ENCODE measurements at places on chromosomes 6 and 20.

DNA sequence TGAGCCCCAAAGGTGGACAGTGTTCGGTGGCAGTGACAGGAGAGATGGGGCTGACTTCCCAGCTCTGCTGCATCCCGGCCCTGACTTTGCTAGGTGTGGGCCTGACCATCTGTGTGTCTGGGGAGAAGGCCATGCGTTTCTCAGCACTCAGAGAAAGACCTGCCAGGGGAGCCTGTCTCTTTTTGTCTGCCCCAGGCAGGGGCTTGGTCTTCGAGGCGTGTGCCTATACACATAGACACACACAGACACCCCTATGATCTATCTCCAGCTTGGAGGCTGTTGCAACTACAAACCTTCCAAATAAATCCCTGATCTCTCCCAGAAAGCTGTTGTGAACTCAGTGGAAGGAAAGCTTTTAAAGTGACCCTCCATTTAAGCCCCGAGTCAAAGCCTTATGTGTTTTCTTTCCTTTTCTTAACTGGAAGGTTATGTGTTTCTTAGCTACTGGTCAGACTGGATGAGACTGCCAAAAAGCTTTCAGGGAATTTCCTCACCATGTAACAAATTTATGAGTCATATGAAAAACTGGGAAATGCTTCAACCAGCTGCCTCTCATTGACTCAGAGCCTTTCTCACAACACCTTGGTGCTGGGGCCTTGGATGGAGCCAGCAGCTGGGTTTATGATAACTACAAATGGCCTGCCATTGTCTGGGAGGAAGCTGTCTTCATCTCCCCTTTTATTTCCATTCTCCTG, 102.6 kb downstream of the CDC5L start:
- DNase-seq, result no peak

GRCh38 chr6:137958811-137959565, 91.9 kb downstream of the TNFAIP3 start:
- DNase-seq, result no peak

DNA sequence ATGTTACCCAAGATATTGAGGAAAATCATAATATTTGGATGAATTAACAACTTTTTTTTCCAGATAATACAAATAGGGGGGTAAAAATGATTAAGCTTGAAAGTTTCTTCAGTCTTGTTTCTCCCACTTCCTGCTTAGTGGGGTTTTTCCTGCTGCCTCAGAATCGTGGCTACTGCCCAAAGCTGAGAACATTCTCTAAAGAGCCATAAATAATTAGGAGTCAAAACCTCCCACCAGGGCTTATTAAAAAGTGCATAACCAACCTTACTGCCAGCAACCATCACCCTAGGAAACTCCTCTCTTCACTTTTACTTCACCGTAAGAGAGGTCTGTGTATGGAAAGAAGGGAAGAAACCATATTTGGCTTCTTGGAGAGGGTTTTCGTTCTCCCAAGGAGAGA, 9.0 kb upstream of the LCA5 start:
- DNase-seq, result no peak

- no peak for DNase-seq
Measured at GRCh38 chr6:14715076-14715475, 530.8 kb upstream of the JARID2 start.

DNA sequence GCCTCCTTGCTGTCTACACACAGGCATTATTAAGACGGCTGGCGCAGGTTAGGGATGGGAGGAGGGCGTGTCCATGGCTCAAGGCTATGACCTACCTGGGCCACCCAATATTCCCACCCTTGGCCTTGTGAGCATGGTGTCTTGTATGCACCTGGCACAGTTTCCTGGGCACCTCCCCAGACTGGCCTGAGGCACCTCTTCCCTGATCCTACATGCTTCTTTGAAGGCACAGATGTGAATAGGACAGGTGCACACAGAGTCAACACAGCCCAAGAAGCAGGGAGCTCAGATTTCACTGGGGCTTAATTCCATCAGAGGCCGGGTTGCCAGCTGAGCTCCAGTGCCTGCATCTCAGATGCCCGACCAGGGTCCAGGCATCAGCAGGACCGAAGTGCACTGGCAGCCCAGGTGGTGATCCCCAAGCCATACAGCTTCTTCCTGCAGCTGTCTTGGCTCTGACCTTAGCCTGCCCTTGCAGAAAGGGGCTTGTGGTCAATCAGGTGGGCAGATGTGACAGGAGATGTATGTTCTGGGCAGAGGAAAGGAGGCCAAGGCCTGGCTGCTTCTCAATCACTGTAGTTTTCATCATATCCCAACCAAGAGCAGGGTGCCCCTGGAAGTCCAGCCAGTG, 287.7 kb downstream of the CLIC5 start:
- DNase-seq, result no peak

DNA sequence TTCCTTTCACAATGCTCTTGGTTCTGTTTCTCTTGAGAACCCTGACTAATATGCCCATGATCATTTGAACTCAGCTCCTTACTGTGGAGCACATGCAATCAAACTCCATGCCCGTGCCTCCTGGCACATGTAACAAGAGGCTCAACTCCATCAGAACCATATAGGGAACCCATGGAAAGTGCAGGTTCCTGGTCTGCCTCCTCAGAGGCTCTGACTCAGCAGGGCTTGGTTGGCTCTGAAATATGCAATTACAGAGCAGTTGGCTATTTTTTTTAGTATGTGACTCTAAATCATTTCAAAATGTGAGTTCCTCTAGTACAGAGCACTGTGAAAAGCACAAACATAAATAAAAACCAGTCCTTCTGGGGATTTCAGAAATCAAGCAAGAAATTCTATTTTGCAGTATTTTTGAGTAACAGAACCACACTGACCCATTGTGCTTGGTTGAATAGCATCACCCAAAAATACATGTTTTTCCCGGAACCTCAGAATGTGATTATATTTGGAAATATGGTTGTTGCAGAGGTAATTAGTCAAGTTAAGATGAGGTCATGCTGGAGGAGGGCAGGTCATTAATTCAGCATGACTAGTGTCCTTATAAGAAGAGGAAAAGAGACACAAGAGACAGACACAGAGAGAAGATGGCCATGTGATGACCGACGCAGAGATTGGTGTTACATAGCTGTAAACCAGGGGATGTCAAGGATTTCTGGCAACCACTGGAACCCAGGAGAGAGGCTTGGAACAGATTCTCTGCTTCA, 13.2 kb upstream of the MAP3K4 start:
- DNase-seq, result no peak

GRCh38 chr6:152775428-152775827, 24.8 kb downstream of the VIP start:
- no peak for DNase-seq

- DNase-seq, result no peak
Measured at GRCh38 chr6:78117966-78118365, 465.1 kb downstream of the MEI4 start.

DNA sequence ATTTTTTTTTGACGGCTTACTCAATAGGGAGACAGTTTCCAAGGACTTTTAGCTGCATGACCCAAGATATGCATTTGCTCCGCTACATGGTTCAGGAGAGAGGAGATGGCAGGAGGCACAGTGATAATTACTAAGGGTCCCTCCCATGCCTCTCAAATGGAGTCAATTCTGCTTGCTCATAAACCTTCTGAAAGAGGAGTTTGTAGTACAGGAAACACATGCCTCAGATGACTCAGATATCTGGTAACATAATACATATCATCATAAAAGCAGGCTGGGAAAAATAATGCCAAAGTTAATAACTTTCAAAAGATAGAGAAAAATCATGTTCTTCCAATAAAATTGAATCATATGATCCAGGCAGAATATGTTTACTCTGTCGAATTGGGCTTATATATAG, 97.6 kb upstream of the DEFB112 start:
- no peak for DNase-seq

DNA sequence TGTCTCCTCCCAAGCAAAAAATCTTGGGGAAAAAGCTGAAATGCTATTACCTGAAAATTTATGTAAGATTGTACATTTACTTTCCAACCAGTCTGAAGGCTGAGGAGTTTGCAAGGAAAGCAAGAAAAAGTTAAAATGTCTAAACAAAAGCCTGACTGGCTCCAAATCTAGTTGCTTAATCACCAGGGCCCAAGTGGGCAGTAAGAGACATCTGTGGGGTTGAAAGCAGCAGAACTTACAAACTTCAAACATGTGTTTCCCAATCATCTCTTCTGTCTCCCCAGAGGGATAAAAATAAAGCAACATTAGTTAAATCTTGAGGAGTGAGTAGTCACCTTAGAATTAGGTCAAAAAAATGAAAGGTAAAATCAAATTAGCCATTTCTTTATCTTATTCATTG, 98.6 kb downstream of the OGFRL1 start:
- no peak for DNase-seq

DNA sequence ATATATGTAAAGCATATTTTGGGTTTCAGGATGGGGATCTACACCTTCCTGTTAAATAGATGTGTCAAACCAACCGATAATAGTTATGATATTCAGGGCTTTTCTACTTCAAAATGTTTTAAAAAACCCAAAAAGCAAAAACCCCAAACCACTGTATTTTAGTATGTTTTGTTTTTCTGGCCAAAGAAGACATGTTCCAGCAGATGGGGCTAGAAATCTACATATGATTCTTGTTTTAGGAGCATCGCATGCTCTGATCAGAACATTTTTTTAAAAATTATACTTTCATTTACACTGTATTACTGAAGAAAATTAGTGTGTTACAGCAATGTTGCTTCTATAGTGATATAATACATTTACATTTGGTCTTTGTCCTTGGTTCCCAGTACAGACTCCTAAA, 11.0 kb downstream of the RMND1 start:
- DNase-seq, result peak; percentile 26

All from activated CD4-positive, alpha-beta T cell treated with anti-CD3 and anti-CD28 coated beads, Interleukin-2, amount 10 ng/mL, durations not matched to agents 7 days and 5 days (primary cell).